ENCODE measurements at places on chromosomes 1 and 21.

DNA sequence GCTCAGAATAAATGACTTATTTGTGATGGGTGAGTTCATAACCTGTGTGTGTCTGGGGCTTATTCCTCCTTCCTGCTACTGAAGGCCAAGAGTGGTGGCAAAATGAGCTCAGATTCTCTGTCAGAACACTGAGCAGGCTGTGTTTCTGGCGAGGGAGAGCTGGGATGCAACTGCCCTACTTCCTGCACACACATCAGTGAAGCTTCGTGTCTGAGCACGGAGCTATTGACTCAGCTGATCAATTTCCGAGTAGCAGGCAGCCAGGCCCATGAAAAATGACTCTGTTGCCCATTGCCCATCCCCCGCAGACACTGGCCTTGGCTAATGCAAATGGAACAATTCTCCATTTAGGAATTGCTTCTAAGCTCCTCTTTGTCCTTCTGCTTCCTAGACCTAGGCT is 27.7 kb downstream of the TNR start:
- no peak for DNase-seq

GRCh38 chr1:234348964-234349363 is 24.3 kb upstream of the COA6 start:
- DNase-seq: no peak

GRCh38 chr1:90318431-90318830 is 323.5 kb downstream of the ZNF326 start:
- DNase-seq: no peak

DNA sequence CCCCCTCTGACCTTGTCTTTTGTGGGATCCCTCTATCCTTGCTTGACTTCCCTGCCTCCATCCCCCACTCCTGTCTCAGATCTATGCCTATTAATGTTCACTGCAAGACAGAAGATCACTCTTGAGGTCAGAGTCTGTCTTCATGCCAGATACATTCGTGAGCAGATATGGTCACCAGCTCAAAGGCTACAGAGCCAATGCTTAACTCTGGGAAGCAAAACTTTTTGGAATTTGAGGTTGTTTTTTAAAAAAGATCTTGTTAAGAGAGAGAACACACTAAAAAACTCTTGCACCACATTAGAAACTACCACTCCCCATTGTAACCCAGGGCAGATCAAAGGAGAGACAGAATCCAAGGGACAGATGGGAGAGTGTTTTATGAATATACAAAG is 17.1 kb upstream of the A3GALT2 start:
- DNase-seq: no peak

- no peak for DNase-seq
Measured at GRCh38 chr1:54227091-54227602, 27.2 kb downstream of the MRPL37 start.

DNA sequence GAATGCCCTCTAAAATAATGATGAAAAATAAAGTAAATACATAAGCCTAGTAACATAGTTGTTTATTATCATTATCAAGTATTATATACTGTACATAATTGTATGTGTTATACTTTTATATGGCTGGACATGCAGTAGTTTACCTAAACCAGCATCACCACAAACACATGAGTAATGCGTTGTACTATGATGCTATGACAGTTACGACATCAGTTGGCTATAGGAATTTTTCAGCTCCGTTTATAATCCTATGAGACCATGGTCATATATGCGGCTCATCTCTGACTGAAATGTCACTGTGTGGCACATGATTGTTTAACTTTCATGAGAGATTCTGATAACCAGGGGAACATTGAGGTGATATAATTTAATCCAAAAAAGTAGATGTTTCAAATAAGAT is 352.1 kb downstream of the ST6GALNAC3 start:
- DNase-seq: no peak

DNA sequence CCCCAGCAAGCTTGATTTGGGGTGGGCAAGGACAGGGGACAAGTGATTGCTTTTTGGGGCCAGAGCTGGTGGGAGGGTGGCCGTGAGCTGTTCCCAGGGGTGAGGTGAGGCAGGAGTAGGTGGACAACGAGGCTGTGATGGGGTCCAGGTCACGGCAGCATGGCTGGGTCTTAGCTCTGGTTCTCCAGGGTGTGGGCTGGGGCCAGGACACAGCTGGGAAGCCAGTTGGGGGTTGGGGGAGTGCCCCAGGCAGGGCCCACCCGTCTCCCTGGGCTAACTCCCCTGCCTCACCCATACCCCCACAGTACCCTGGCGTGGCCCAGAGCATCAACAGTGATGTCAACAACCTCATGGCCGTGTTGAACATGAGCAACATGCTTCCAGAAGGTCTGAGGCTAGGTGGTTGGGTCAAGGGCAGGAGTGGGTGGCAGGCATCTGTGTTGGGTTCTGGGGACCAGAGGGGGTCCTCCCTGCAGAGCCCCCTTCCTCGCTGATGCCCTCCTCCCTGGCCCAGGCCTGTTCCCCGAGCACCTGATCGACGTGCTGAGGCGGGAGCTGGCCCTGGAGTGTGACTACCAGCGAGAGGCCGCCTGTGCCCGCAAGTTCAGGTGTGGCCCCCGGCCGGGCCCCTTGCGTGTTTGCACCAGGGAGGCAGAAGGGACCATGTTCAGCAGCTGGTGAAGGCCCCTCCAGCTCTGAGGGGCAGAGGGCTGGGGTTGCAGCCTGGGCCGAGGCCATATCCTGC is 43.3 kb downstream of the COQ8A start:
- DNase-seq: no peak

GRCh38 chr21:35984654-35985361 is 75.5 kb downstream of the SETD4 start:
- no peak for DNase-seq

- DNase-seq: no peak
Measured at GRCh38 chr1:24705260-24706073, 39.8 kb upstream of the CLIC4 start.

- no peak for DNase-seq
Measured at GRCh38 chr21:27476696-27477095, 509.8 kb upstream of the ADAMTS5 start.

DNA sequence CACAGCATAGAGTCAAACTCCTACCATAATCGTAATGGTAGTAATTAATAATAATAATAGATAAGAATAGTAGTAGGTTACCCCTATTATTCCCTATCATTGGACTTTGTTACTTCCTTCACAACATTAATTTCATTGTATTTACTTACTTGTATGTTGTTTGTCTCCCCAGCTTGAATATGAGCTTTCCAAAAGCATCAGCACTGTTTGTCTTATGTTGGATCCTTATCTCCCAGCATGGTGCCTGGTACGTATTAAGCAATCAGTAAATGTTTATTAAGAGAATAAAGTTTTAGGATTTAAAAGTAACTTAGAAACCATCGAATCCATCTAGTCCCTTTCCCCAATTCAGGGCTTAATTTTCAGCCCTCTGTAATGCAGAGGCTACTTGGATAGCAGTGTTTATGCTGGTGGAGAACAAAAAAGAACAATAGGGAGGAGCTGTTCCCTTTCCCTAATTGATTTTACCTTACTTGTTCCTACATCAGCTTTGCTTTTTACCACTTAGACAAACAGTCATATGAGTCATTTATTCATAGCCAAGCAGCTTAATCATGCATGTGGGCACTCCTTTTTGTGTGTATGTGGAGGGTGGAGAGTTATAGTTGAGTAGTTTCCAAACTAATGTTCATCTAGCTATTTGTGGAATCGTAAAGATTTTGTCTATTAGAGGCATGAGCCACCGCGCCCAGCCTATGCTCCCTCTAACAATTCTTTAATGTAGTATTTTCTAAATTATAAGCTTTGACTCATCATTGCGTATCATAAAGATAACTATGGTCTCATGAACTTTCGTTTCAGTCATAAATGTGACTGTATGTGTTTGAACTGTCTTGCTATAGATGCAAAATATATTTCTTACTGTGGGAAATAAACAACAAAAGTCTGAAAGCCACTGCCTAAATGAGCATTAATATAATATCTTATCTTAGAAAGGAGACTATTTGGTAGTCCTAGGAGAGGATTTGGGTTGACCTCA is 20.9 kb upstream of the DR1 start:
- DNase-seq: no peak

- no peak for DNase-seq
Measured at GRCh38 chr1:45686015-45686287, 382 bp downstream of the GPBP1L1 start.

GRCh38 chr1:153841463-153841994 is 66.3 kb downstream of the SLC27A3 start:
- DNase-seq: no peak

DNA sequence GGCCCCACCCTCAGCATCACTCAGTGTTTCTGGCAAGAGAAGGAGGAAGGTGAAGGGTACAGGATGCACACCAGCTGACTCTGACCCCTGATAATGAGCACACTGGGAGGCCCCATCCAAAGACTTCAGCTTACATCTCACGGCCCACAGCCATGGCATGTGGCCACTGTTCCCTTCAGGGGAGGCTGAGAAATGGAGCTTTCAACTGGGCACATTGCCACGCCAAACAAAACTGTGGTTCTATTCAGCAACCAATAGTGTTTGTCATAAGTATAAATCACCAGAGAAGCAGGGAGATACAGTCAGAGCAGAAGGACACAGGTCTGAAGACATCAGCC is 12.7 kb upstream of the TRAF3IP3 start:
- no peak for DNase-seq

DNA sequence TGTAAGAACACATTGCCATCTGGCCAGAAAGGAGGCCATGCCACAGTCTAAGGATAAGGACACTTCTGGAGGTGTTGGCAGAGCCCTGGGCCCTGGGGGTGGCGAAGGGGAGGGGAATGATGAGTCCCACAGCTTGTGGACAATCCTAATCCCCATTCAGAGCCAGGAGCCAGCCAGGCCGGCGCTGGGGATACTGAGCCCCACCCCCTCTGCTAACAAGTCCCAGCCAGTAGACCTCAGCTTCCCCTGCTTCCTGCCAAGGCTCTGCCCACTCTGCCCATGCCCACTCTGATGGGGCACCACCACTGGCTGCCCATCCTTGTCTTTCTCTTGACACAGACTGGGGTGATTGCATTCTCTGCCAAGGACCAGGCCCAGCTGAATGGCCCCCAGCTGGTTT is 71.9 kb downstream of the NAV1 start:
- DNase-seq: no peak

- no peak for DNase-seq
Measured at GRCh38 chr1:1361982-1362423, 3.6 kb upstream of the MXRA8 start.

- no peak for DNase-seq
Measured at GRCh38 chr1:22418933-22419382, 32.7 kb upstream of the ZBTB40 start.

DNA sequence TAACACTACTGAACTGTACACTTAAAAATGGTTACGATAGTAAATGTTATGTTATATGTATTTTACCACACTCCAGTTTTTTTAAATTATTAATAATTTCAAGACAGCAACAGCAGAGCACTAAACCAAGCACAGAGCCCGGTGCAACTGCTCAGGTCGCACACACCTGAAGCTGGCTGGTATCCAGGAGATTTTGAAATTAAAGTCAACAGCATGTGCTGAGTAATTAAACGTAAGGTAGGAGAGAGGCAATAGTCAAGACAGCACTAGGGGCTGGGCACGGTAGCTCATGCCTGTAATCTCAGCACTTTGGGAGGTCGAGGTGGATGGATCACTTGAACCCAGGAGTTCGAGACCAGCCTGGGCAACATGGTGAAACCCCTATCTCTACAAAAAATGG is 35.1 kb upstream of the SLC30A10 start:
- DNase-seq: no peak

- DNase-seq: no peak
Measured at GRCh38 chr1:190244406-190244805, 233.3 kb downstream of the BRINP3 start.

GRCh38 chr21:39336457-39337008 is 12.4 kb downstream of the HMGN1 start:
- DNase-seq: no peak

DNA sequence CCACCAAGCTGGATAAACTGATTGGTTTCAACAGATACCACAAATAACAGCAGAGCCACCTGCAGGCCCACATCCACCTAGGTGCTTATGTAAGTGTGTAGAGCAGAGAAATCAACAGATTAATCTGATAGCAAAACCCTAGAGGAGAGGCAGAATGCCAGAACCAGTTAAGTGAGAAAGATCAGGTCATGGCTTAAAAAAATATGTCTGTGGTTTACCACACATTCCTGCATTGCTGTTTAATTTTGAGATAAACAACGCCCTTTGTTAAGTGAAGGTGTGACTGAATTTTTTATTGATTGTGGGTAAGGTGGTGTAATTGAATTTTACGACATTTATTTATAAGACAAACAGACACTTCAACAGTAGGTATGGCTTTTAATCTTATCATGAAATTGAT is 21.2 kb downstream of the CRNN start:
- DNase-seq: no peak

DNA sequence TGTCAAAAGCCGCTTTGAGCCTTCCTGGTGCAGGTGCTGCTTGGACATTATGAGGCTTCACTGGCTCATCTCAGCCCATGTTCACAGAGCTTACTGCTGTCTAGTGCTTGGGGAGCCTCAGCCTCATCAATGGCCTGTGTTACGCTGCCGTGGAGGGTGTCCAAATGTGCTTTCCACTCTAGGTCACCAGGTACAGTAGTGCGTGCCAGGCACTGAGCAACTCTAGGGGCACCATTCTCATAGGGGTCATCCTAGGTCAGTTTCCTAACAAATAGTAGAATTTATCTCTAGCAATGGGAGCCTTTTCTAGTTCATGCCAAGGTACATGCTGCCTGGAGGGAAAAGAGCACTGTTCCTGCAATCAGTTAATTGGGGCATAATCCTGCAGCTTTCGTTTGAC is 193.8 kb downstream of the DYRK1A start:
- no peak for DNase-seq

DNA sequence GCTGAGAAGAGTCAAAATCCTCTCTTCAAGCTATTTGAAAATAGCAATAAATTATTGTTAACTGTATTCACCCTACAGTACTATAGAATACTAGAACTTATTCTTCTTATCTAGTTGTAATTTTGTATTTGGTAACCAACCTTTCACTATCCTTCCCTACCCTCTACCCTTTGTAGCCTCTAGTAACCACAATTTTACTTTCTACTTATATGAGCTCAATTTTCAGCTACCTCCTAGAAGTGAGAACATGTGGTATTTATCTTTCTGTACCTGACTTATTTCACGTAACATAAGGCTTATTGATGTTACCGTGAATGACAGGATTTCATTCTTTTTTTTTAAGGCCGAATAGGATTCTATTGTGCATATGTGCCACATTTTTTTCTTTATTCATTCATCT is 30.0 kb downstream of the ZC3H11B start:
- no peak for DNase-seq

DNA sequence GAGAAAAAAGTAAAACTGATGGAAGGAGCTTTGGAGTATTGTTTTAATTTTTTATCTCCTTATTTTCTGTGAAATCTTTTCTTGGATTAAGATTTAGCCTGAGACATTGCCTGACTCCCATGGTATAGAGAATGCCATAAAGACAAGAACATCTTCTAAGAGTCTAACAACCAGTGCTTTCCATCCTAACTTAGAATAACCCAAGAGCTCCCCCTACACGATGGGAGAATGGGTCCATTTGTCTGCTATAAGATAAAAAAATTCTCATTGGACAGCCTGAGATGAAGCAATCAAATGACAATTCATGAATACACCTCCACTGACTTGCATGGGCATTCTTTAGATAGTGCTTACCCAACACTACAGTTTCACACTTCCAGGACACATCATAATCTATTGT is 478.1 kb downstream of the TTLL7 start:
- no peak for DNase-seq

All from GM18507 (cell line).